ENCODE measurements at places on chromosomes 6 and 20.

DNA sequence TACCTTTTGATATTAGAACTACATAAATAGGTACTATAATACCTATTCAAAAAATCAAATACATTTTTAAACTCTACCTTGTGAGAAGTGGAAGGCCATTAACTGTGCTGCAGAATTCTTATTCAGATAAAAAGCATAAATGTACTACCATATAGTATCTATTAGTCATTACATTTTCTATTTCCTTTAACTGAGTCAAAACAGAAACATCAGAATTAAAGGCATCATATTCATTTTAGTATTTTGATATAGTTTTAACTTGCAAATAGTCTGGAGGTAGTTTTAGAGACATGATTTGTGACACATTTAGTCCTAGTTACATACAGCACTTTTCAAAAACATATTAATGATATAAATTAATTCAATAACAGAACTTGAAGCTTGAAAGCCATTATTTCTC is 39.9 kb upstream of the TAB2 start:
- no peak for DNase-seq

GRCh38 chr20:14310977-14311627 is 26.3 kb downstream of the FLRT3 start:
- DNase-seq, result no peak

GRCh38 chr6:107115695-107116327 is 496 bp upstream of the BEND3 start:
- DNase-seq, result peak; percentile 37

- no peak for DNase-seq
Measured at GRCh38 chr6:105322499-105323225, 80.2 kb downstream of the PREP start.

DNA sequence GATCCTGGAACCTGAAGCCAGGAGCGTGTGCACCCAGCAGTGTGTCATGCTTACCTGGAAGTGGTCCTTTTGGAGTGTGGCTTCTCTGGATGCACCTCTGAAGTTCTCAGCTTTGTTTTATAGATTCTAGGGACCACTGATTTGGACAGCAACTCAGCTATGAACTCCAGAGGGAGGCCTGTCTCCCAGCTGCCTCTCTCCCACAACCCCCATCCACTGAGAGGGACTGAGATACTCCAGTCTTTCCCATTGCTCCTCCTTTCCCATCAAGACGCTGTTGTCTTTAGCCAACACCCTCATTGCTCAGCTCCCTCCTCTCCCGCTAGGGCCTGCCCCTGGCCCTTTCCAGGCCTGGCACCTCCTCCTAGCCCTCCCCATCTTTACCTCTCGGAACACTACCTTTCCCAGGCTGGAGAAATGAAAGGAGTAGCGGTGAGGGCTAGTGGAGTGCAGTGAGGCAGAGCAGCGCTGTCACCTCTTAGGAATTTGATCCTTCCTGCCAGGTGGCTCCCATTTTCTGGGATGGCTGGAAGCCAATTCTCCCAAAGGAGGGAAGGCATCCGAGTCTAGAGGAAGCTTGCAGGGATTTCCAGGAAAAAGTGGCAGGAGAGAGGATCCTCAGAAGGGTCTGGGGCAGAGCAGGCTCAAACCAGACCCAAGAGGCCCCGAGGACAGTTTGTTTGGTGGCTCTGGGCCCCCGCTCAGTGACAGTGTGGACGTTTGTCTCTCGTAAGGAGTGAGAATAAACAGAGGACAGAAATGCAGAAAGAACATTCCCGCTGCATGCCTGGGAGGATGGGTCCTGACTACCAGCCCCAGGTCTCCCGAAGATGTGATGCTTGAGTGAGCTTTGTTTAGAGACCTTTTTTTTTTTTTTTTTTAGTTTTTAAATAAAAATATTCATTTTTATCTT is at the start of gene LRRN4:
Gene LRRN4 (minus strand): TSS at position 285 of the 913 bp plus-strand sequence. CDS start 1,261 bp downstream, outside the sequence.
- no peak for DNase-seq

DNA sequence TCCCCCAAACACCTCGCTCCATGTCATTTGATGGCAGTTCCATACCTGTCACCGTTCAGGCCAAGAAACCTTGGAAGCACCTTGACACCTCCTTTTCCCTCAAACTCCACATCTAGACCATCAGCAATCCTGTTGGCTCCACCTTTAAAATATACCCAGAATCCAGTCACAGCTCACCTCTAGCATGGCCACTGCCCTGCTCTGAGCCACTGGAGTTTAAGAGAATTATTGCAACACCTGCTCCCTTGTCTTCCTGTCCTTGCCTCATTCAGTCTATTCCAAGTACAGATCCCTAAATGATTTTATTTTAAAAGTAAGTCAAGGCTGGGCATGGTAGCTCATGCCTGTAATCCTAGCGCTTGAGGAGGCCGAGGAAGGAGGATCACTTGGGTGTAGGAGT is 11.6 kb upstream of the TRIB3 start:
- no peak for DNase-seq

DNA sequence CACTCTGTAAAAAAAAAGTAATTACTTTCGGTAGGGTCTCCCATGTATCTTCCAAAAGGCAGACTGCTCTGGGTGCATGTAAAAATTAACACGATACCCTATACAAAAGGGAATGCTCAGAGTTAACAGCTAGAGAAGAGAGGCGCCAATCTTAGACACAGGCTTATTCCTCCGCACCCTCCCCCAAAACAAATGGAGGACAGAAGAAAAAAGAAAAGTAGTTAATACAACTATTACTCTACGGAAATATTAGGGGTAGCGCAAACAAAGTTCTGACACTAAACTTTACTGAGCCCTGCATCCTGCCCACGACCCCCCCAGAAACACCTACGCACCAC is 331 bp upstream of the UFL1 start:
- DNase-seq, result no peak

GRCh38 chr20:19137641-19138040 is 74.8 kb upstream of the SLC24A3 start:
- no peak for DNase-seq

GRCh38 chr20:50149481-50150254 is 3.9 kb downstream of the PEDS1 start:
- no peak for DNase-seq

All from stimulated activated CD4-positive, alpha-beta T cell treated with anti-CD3 and anti-CD28 coated beads, Interleukin-4, amount 100 ng/mL, for 1 hour (primary cell).